Pulmonary artery endothelial cell (primary cell): ENCODE measurements at places on chromosomes 6 and 20. TPM values are rescaled to one million over a fixed set of nuclear protein-coding genes. Genes with fewer than 3 reads are reported as not detected.

The SLC12A5 gene
- 0.07 and 0.26 TPM in 2 replicates for total RNA-seq

The GABRR1 gene
- not detected in 2 replicates for total RNA-seq

The MACROD2 gene
- 0.46 and 0.95 TPM in 2 replicates for total RNA-seq

The ARID1B gene
- 26.4 and 32.8 TPM in 2 replicates for total RNA-seq

The BTNL2 gene
- total RNA-seq: not detected in 2 replicates

The RSPH9 gene
- total RNA-seq: 0.32 and 0.40 TPM in 2 replicates

The MUCL3 gene
- total RNA-seq: not detected in 2 replicates

The C6orf163 gene
- 0.56 and 1.1 TPM in 2 replicates for total RNA-seq

The KCNK15 gene
- not detected in 2 replicates for total RNA-seq

The GCM1 gene
- not detected in 2 replicates for total RNA-seq

The TCP11 gene
- 0.13 and 0.18 TPM in 2 replicates for total RNA-seq

The BPIFB4 gene
- not detected in 2 replicates for total RNA-seq

The GGTLC1 gene
- not detected in 2 replicates for total RNA-seq

The SLC22A7 gene
- not detected in 2 replicates for total RNA-seq

The RCAN2 gene
- total RNA-seq: 0.07 TPM in 1 of 2 replicates, not detected in the other

The KIF25 gene
- total RNA-seq: not detected in 2 replicates

The GMPR gene
- total RNA-seq: 32.3 and 36.5 TPM in 2 replicates

The OR2J3 gene
- total RNA-seq: not detected in 2 replicates

The HLA-DQA1 gene
- total RNA-seq: not detected in 2 replicates

The PGC gene
- not detected in 2 replicates for total RNA-seq

The SEMG1 gene
- not detected in 2 replicates for total RNA-seq

The TMEM181 gene
- 41.7 and 55.5 TPM in 2 replicates for total RNA-seq

The CD109 gene
- total RNA-seq: 17.3 and 22.4 TPM in 2 replicates

The TRAM2 gene
- total RNA-seq: 61.2 and 81.8 TPM in 2 replicates

The DPPA5 gene
- not detected in 2 replicates for total RNA-seq

The ZNF311 gene
- 0.56 and 0.59 TPM in 2 replicates for total RNA-seq

The ANKRD6 gene
- 4.7 and 6.4 TPM in 2 replicates for total RNA-seq
